ENCODE measurements at places on chromosomes 1 and 21. TPM values are rescaled to one million over a fixed set of nuclear protein-coding genes. Genes with fewer than 3 reads are reported as not detected.

- DNase-seq: no peak
Observed at GRCh38 chr1:80158771-80159170, 1152.2 kb upstream of the ADGRL4 start.

- DNase-seq: no peak
Observed at GRCh38 chr1:208159555-208160258, 84.5 kb downstream of the PLXNA2 start.

GRCh38 chr1:179586107-179586823 is 5.4 kb upstream of the TDRD5 start:
- DNase-seq: no peak

GRCh38 chr1:41728403-41729202 is 190.1 kb downstream of the HIVEP3 start:
- no peak for DNase-seq

The MDM4 gene
- total RNA-seq: 28.9 TPM

GRCh38 chr1:84834419-84835064 is 58.5 kb downstream of the LPAR3 start:
- no peak for DNase-seq

DNA sequence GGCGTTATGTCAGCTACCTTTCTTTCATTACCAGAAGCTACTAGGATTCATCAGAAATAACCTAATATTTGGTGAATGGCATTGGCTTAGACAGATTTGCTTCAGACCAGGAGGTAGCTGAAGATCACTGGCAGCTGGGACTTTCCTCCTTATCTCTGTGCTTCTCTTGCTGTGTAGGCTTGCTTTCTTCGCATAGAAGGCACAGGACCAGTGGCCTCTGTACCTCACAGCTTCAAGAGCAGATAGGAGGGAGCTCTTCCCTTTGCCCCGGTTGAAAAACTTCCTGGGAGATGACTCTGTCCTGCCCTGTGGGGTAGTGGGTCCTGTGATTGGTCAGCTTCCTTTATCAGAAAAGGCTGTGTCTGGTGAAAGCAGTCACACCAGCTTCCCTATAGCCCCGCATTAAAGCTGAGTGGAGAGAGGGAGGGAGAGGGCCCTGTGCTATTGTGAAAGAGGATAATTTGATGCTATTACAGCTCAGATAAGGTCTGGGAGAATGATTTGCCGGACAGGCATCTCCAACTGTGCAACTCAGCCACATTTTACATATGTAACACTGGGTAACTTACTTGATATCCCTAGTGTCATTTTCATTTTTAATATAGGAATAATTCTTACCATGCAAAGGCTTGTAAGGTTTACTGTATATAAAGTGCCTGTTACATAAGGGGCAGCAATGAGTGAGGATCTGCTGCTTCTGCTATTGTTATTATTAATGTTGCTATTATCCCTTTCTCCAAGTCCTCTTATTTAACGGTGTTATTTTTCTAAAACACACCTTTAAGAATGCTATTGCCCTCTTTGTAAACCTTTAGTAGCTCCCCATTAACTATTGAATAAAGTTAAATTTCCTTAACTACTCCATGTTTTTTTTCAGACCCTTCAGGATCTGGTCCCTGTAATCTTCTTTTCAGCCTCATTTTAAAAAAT is 31.6 kb downstream of the OSBPL9 start:
- no peak for DNase-seq

The CASQ2 gene
- total RNA-seq: not detected

DNA sequence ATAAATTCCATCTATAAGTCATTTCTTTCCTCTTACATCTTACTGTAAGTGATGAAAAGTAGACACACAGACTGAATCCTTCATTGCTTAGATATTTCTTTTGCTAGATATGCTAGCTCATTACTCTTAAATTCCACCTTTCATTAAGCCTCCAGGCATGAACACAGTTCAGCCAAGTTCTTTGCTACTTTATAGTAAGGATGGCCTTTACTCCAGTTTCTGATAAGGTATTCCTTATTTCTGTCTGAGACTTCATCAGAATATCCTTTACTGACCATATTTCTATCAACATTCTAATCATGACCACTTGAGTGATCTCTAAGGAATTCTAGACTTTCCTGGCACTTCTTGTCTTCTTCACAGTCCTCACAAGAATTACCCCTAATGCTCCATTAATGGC is 191.7 kb upstream of the KCTD3 start:
- no peak for DNase-seq

The MYOG gene
- not detected for total RNA-seq

DNA sequence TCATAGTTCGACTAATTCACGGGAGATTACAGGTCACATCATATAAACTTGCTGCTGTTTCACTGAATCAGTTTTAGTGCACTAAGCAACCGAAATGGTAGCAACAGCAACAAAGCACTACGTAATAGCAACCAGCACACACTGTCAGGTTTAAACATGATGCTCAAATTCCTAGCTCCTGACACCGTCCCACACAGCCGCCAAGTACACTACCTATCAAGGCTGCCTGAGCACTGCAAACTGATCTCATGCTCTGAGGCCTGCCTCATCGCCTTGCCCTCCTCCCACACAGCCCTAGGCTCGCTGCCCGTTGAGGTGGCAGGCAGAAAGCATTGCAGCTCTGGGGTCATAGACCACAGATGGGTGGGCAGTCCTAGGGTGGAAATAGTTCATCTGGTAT is 12.4 kb downstream of the LAMC2 start:
- DNase-seq: no peak

DNA sequence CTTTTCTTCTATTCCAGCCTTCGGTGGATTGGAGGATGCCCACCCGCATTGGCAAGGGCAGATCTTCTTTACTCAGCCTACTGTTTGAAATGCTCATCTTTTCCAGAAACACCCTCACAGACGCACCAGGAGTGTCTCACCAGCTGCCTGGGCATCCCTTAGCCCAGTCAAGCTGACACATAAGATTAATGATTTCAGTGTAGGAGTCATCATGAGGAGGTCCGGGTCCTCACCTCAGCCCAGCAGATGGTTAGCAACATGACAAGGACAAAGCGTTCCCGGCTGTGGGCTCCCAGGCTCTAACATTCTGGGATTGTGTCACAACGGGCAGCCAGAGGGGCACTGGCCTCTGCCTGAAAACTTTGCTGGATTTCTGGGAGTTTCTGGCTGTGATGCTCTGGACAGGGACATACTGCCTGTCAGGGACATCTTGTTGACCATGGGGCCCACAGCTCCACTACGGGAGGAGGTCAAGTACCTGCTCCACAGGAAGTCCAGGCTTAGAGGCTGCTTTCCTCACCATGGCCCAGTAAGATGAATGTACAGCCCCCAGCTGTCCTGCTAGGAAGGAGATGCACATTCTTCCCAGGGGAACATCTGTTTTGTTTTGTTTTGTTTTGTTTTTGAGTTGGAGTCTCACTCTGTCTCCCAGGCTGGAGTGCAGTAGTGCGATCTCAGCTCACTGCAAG is 204.0 kb upstream of the COA6 start:
- no peak for DNase-seq

- DNase-seq: no peak
Observed at GRCh38 chr1:111769517-111770146, 13.9 kb downstream of the DDX20 start.

DNA sequence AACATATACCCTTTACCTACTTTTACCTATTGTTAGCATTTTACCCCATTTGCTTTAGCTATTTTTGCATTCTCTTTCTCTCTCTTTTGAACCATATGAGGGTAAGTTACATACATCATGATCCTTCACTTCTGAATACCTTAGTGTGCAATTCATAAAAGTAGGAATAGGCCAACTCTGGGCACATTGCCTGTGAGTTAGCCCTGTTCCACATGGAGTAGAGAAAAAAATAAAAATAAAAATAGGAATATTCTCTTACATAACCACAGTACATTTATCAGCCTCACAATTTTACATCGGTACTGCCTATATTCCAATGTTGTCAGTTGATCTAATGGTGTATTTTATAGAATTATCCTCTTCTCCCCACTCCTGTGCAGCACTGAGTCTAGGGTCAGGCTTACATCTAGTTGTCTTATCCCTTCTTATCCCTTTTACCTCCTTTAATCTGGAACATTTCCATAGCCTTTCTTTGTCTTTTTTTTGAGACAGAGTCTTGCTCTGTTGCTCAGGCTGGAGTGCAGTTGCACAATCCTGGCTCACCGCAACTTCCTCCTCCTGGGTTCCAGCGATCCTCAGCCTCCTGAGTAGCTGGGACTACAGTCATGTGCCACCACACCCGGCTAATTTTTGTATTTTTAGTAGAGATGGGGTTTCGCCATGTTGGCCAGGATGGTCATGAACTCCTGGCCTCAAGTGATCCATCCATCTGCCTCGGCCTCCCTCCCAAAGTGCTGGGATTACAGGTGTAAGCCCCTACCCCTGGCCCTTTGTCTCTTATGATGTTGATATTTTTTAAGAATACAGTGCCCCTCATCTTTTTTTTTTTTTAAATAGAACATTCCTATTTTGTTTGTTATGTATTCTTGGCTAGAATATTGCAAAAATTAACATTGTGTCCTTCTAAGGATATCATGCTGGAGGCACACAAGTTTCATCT is 11.1 kb upstream of the SLC30A1 start:
- DNase-seq: no peak

The AQP10 gene
- not detected for total RNA-seq

GRCh38 chr1:3570066-3570986 is 41.0 kb downstream of the MEGF6 start:
- no peak for DNase-seq

DNA sequence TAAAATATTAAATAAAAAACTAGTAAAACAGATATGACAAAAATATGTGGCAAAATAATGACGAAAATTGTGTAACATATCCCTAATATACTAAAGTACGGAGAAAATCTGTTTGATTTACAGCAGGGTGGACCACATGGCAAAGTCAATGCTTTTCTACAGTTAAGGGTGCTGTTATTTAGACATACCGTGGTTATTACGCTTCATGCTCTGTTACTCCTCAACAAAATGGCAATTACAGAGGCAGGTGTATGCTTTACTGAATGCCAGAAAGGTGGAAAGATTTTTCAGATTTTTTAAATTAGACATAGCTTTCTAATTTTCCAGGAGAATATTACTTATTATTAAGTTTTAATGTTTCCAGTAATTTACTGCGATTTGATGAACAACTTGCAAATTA is 343.9 kb upstream of the DPYD start:
- DNase-seq: no peak

The AADACL4 gene
- not detected for total RNA-seq

The HRNR gene
- total RNA-seq: not detected

The SH3BGRL3 gene
- total RNA-seq: 258 TPM

GRCh38 chr1:97304366-97304765 is 582.8 kb downstream of the PTBP2 start:
- no peak for DNase-seq

GRCh38 chr1:241180569-241180968 is 176.4 kb downstream of the RGS7 start:
- DNase-seq: no peak

The NIBAN1 gene
- total RNA-seq: 19.7 TPM

The STPG1 gene
- total RNA-seq: 6.7 TPM

The BEND5 gene
- 0.29 TPM for total RNA-seq

The SYT6 gene
- not detected for total RNA-seq

The GJB5 gene
- not detected for total RNA-seq

DNA sequence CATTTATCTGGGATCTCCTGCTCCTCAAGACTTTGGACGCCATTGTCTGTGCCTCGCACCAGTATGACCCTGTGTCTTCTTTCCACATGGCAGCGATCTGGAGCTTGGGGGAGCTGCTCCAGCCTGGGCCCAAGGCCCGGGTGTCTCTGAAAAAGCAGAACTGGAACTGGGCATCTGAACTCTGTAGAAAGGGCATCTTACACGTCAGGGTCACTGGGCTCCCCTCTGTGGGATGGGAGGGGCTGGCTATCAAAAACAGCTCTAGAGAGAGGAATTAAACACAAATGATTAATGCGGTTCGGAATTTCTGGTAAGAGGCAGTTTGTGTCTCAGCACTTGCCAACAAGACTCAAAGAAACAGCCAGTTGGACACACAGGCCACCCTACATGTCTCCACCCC is 16.1 kb downstream of the FCRL1 start:
- no peak for DNase-seq

DNA sequence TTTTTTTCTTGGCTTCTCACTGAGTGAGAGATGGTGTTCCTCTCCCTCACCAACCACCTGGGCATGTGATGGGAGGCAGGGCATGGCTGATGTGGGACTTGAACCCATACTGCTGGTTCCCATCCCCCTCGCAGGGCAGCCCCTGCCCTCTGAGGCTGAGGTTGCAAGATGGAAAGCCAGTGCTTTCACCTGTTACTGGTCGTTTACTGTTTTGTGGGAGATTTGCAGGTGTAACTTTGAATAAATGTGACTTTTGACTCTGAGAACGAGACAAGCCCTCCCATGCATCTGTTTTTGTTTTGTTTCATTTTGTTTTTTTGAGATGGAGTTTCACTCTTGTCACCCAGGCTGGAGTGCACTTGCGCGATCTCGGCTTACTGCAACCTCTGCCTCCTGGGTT is 21.6 kb downstream of the C1orf167 start:
- DNase-seq: no peak

DNA sequence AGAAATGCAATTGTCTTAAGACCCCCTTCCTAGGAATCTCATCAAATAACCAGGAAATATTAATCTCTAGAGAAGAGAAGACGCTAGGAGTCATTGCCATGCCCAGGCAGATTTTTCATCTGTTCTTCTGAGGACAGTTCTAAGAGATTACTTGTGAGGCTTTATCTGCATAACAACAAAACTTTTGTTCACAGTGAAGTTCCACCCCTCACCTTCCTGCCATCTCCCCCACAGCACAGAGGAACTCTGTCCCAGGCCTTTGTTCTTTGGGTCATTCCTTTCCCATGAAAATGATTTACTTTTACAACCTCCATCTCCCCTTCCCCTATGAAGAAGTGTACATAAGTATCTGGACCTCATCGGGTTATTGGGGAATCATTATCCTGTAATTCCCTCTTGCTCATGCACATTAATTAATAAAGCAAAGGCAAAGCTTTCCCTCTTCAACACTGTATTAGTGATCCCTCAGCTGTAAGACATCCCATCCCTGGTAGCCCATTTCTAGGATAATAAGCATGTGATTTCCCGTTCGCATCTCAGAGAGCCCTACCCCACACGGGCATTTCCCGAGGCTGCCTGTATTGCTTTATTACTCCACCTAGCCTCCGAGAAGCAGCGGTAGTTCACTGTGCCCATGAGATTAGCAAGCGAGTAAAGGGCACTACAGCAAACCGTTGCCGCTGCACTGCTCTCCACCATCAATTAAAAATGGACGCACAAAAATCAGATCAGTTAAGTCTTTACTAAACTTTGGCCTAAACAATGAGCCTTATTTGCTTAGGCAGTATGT is 384.4 kb upstream of the CAMK1G start:
- no peak for DNase-seq

DNA sequence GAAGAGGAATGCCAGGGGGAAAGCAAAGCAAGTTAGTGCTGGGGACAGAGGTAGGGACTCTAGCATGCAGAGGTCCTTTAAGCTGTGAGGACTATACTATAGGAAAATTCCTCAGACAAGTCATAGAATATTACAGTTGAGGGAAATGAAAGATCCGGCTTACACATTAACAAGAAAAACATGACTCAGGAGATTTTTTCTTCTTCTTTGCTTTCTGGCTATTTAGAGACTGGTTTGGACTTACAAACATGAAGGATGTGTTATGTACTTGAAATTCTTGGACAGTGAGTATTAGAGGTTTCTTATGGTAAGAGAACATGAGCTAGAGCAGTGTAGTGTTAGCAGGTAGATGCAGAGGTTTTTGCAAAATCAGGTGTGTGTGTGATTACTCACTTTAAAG is 24.9 kb downstream of the USP25 start:
- no peak for DNase-seq

GRCh38 chr1:236515443-236515958 is 8.3 kb upstream of the LGALS8 start:
- no peak for DNase-seq

GRCh38 chr21:32257962-32258785 is 20.7 kb downstream of the MIS18A start:
- peak; percentile 68 for DNase-seq

Measured in glomerular endothelial cell (primary cell).